Amniotic stem cell (primary cell): ENCODE measurements at places on chromosomes 2 and 18.

DNA sequence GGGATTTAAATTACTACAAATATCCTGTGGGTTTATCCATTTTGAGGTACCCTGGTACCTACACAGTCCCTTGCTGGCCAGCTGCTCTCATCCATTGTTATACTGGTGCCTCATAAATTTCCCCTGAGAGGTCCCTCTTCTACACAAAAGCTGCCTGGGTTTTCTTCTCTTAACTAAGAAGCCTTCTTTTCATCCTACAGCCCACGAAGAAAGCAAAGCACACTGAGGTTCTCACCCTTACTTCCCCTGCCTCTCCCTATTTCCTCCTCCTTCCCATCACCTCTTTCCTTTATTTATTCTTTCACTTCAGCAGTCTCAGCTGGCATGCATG, 154.9 kb downstream of the CSRNP3 start:
- no peak for DNase-seq

- no peak for DNase-seq
These were observed 12.3 kb upstream of the SPP2 start for GRCh38 chr2:234038076-234038802.

- DNase-seq, result no peak
These were observed 28.7 kb downstream of the MREG start for GRCh38 chr2:215984661-215985060.

GRCh38 chr2:230360028-230360427, 33.0 kb downstream of the SP140L start:
- no peak for DNase-seq

DNA sequence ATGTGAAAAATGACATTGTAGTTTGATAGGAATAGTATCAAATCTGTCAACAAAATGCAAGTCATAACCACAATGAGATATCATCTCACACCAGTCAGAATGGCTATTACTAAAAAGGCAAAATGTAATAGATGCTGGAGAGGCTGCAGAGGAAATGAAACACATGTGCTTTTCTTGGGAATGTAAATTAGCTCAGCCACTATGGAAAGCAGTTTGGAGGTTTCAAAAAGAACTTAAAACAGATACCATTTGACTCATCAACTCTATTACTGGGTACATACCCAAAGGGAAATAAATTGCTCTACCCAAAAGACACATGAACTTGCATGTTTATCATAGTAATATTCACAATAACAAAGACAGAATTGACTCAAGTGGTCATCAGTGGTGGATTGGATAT, 572.6 kb downstream of the TRIB2 start:
- DNase-seq, result no peak

DNA sequence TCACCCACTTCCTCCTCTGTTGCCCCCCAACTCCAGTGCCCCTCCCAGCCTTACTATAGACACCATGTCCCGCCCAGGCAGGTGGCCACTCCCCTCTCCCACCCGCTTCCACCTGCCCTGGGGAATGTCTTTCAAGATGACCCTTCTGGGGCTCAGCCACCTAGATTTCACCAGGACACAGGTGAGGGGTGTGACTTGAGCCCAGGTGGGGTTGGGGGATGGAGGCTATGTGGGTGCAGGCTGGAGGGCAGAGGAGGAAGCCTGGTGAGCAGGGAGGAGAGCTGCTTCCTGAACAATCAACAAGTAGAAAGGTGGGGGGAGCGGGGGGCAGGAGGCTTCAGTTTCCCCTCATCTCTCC, 8.7 kb downstream of the ADRA2B start:
- no peak for DNase-seq

- DNase-seq, result no peak
These were observed 20.4 kb downstream of the TSHZ1 start for GRCh38 chr18:75231053-75231406.
